ENCODE measurements at places on chromosomes 5 and 9.
A peak's percentile ranks its signal among the peaks of the same experiment; 100 is the strongest.

DNA sequence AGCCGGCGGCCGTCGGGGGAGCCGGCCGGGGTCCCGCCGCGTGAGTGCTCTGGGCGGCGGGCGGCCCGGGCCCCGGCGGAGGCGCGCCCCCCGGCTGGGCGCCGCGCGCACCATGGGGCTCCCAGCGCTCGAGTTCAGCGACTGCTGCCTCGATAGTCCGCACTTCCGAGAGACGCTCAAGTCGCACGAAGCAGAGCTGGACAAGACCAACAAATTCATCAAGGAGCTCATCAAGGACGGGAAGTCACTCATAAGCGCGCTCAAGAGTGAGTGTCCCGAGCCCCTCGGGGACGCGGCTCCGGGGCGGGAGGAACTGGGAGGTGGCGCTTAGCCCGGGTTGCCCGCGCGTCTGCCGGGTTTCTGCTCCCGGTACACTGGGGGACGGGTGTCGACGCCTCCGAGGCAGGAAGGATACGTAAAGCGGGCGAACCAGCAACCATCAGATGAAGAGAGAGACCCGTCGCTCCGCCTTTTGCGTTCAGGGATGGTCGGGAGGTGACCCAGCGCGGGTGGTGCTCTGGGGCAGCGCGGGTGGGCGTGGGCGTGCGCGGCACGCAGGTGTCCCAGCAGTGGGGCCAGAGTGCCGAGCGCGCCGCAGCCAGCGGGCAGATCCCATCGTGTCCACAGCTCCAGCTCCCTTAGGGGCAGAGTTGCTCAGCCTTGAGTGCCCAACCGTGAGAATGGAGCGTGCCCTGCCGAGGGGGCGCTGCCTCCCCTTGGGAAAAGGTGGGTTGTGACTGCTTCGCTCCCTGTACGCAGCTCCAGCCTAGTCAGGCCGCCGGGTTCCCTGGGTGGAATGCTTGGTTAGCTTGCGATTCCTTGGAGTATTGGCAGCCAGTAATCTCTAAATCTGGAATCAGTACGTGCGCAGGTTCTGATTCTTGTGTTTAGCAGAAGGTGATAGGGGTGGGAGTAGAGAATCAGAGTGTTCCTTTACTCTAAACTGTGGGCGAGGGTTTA lies 753 bp downstream of the ARHGAP26 start:
- DNase-seq, result no peak

- no peak for DNase-seq
These were observed 50.4 kb upstream of the ZNF354A start for GRCh38 chr5:178780581-178781498.

DNA sequence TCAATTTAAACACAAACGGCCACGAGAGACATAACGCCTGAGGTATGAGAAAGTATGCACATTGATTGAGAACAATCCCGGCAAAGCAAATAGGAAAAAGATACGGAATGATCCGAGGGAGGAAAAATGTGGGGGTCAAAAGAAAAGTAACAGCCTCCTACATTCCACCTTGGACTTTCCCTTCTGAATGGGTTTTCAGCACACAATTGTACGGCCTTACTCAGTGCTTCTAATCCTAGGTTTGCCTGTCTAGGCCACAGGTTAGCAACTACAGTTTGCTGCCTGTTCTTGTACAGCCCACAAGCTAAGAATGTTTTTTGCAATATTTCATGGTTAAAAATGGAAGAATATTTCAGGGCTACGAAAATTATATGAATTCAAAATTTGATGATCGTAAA lies 46.2 kb upstream of the RNF20 start:
- DNase-seq, result no peak

GRCh38 chr5:9545136-9545991 lies 511 bp downstream of the SEMA5A start:
- no peak for DNase-seq

- peak; percentile 27 for DNase-seq
These were observed 99.3 kb upstream of the NIPBL start for GRCh38 chr5:36777105-36777757.

DNA sequence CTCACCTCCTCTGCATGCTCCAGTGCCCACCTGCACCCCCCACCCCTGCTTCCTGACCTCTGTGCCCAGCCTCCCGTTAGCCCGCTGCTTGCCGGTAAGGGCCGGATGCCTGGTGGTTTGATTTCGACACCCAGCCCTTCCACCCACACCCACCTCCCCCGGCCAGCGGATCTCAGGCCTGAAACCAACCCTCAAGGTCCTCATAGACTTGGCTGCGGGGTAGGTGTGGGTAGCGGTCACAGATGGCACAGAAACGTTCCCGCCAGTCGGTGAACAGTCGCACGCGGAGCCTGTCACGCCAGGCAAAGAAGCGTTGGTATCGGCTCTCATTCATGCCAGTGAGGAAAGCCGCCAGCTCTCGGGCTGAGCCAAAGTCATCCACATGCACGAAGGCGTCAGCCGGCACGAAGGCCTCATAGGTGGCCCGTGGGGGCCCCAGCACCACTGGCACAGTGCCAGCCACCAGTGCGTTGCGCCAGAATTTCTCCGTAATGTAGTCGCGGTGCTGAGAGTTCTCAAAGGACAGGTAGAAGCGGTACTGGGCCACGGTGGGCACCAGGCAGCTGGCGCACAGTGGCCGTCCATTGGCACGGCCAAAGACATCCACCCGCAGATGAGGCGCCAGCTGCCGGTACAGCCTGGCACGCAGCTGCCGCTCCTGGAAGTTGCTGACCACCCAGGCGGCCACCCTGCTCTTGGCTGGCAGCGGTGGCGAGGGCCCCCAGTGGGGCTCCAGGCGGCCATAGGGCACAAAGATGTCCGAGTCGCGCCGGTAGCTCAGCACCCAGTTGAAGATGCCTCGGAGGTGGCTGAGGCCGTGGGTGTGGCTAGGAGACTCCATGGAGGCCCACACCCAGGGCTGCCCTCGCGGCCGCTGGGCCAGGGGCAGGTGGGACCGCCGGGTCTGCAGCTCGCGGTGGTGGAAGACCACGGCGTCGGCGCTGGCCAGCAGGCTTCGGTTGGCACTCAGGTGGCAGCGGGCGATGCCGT lies 1.1 kb downstream of the FUT7 start:
- no peak for DNase-seq

GRCh38 chr5:132269635-132270334 lies 12.3 kb downstream of the PDLIM4 start:
- no peak for DNase-seq

All from IMR-90 (cell line).